ENCODE measurements at places on chromosomes 1 and 21.

DNA sequence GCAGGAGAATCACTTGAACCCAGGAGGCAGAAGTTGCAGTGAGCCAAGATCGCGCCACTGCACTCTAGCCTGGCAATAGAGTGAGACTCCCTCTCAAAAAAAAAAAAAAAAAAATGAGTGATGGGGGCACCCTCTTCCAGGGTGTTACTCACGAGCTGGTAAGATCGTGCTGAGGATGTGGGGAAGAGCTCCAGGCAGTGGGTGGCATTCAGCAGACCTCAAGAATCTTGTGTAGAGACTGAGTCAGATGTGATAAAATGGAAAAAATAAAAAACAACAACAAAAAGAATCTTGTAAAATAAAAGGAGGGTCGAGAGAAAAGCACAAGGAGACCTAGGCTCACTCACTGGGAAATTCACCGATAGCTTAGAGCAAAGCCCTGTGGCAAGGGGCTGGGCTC is 38.5 kb downstream of the EPHA2 start:
- no peak for DNase-seq

DNA sequence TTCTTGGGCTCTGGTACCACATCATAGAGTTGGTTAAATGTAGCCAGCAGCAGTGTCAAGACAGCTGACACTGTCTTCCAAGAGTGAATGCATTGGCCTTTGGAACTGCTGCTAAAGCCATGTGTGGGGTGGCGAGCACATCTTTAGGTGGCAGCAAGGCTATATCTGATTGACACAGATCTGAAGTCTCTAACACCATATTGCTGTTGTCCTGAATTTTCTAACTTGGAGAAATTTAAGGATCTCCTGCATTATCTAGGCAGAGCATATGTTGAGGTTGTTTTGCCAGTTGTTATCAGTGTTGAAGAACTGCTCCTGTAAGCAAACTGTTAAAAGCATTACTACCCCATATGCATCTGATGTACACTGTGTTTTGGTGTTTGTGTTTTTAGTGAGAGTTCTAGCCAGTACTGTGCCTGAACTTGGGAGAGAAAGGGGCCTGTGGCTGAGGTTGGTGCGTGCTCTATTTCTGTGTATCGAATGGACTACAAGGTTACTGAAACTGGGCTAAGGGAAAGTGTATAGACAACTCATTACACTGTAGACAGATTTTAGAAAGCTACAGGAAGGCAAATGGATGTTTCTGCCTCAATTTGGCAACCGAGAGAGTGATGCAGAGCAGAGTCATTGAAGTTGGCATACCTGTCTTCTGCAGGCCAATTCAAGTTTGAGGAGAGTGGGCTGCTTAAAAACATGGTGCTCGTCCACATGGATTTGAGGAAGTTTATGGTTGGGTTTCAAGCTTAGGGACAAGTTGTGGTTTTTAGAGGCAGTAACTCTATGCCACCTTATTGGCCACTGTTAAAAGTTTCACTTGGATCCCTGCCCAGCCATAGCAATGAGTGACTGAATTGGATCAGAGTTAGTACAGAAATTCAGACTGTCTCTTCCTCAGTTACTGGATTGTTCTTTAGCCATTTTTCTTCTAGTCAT is 16.9 kb downstream of the DYRK3 start:
- no peak for DNase-seq

- no peak for DNase-seq
Measured at GRCh38 chr21:35905096-35905962, 155.0 kb downstream of the SETD4 start.

DNA sequence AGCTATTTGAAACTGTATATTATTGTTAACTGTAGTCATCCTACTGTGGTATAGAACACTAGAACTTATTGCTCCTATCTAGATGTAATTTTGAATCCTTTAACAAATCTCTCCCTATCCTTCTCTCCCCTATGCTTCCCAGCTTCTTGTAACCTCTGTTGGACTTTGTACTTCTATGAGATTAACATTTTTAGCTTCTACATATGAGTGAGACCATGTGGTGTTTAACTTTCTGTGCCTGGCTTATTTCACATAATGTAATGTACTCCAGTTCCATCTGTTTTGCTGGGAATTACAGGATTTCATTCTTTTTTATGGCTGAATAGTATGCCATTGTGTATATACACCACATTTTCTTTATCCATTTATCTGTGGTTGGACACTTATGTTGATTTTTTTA is 64.5 kb upstream of the KIAA1614 start:
- DNase-seq = no peak

DNA sequence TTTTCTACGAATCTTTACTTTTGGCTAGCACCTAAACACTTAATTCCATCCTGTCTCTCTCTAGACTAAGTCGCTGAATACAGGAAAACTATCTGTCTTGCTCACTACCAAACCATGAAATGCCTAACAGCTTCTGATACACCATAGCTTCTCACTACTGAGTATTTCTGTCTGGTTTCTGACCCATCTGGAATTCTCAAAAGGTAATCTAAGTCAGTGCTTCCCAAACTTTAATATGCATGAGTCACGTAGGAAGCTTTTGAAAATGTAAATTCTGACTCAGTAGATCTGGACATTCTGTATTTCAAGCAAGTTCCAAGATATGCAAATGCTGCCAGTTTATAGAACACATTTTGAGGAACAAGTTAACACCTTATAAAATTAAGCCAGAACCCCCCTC is 9.2 kb upstream of the OVGP1 start:
- no peak for DNase-seq

- no peak for DNase-seq
Measured at GRCh38 chr1:246592695-246593094, 26.4 kb downstream of the CNST start.

DNA sequence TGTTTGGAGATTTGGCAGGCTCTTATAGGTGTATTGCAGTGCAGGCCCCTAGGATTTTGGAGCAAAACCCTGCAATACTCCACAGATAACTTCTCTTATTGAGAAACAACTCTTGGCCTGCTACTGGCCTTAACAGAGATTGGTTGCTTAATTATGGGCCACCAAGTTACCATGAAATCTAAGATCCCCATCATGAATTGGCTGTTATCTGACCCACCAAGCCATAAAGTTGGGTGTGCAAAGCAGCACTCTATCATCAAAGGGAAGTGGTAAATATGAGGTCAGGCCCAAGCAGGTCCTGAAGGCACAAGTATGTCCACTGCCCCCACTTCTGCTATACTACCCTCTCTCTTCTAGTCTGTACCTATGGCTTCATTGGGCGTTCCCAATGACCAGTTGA is 130.0 kb upstream of the TNFSF4 start:
- no peak for DNase-seq

- no peak for DNase-seq
Measured at GRCh38 chr1:101148980-101149379, 87.8 kb upstream of the S1PR1 start.

- no peak for DNase-seq
Measured at GRCh38 chr1:3409366-3410141, 44.9 kb upstream of the ARHGEF16 start.

DNA sequence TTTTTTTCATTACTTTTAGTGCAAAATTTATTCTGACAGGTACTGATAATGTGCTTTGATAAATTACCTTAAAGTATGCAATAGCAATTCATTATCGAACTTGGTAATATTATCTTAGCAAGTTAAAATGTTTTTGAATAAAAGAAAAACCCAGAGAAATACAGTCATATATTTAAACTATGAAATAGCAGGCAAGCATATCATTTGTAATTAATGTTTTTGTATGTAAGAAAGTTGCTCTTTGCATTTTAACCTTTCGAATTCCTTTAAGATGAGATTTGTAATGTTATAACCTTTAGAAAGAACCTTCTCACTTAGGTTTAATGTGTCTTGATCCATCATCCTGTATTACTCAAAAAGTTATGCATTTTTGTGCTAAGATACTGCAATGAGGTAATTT is 585.6 kb downstream of the PTBP2 start:
- DNase-seq = no peak

- DNase-seq = no peak
Measured at GRCh38 chr1:244137276-244137675, 86.2 kb downstream of the ZBTB18 start.

DNA sequence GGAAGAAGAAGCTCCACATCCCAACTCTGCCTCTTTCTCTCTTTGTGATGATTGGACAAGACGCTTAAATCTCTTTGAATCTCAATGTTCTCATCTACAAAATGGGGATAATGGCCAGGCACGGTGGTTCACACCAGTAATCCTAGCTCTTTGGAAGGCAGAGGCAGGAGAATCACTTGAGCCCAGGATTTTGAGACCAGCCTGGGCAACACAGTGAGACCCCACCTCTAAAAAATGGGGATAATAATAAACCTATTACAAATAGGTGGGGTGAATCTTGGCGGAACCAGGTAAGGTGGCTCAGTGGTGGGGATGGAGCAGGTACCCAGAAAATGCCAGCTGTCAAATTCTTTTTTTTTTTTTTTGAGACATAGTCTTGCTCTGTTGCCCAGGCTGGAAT is 29.4 kb upstream of the ARHGEF10L start:
- no peak for DNase-seq

DNA sequence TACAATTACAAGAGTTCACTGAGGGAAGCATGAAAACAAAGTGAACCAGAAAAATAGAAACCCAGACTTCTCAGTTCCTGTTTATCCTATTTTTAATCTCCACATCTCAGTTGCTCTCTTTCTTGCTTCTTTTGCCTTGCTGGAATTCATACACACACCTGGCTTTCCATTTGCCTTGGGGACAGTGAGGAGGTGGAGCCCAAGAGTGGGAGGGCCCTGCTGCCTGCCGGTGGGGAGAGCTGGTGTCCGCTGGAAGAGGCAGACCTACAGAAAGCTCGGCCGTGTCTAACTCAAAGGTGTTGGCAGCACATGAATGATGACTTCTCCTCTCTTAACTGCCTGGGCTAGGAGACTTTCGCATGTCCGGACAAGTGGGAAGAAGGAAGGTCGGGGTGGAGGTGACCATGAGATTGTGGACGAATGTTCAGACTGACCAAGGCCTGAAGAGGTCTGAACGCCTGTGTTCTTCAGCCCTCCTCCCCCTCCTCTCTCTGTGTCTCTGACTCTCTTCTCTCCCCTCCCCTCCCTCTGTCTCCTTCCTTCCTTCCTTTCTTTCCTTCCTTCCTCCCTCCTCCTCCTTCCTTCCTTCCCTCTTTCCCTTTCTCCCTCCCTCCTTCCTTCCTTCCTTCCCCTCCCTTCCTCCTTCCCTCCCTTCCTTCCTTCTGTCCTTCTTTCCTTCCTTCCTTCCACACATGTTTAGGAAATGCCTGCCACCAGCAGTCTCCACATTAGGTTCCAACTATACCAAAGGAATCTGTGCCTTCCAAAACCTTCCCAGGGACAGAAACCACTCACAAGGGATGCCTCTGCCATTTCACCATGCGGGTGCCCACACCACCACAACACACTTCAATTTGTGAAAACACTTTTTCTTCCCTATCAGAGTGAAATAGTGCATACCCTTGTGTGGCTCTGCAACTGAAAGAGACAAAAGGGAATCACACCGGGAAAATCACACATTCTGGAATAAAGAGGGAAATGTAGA is 157.3 kb upstream of the RUNX1 start:
- DNase-seq = no peak

- DNase-seq = no peak
Measured at GRCh38 chr1:46558966-46559365, 7.5 kb upstream of the KNCN start.

- no peak for DNase-seq
Measured at GRCh38 chr1:40926441-40926840, 53.1 kb upstream of the CTPS1 start.

DNA sequence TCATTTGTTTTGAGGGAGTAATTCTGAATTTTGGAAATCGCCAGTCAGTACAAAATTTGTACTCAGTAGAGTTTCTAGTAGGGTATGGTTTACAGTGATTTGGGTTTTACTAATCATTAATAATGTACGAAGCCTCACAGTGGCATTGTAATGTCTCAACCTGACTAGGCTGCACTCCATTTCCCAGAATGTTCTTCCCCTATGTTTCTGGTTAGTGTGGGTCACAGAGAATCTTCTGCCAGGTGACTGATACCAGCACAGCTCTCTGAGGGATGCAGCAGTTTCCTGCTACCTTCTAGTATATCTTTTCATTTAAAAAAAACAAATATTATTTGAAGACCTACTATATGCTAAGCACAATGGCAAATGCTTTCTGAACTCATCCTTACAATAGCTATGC is 112.9 kb downstream of the PTPN14 start:
- no peak for DNase-seq

DNA sequence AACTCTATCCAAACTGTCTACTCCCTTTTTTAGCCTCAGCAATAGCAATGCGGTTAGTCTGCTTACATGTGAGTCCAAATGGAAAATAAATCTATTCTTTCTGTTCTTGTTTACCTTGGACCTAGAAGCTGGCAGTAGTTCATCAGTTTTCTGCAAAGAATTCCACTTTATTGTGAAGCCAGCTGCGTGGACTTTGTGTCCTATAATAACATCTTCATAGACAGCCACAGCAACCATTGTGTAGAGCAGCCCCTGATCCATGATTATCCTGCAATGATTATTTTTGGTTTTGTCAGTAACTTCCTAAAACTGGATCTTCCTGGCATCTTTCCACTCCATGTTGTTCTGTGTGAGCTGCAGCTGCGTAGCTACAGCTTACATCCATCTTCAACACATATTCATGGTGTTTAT is 408.7 kb downstream of the NUF2 start:
- no peak for DNase-seq

DNA sequence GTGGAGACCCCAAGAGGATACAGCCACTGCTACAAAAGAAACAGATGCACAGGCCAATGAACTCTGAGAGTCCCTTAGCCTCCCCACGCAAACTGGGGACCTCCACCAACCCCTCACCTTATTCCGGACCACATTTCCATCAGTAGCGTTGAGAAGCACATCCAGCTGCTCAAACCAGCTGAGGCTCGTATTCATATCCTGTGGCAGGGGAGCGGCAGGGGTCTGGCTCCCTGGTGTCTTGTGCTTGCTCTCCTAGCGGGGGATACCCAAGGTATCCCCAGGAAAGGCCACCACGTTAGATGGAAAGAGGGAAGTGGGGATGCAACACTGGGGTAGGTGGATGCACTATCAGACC is 481 bp downstream of the CCDC163 start:
- DNase-seq = no peak

DNA sequence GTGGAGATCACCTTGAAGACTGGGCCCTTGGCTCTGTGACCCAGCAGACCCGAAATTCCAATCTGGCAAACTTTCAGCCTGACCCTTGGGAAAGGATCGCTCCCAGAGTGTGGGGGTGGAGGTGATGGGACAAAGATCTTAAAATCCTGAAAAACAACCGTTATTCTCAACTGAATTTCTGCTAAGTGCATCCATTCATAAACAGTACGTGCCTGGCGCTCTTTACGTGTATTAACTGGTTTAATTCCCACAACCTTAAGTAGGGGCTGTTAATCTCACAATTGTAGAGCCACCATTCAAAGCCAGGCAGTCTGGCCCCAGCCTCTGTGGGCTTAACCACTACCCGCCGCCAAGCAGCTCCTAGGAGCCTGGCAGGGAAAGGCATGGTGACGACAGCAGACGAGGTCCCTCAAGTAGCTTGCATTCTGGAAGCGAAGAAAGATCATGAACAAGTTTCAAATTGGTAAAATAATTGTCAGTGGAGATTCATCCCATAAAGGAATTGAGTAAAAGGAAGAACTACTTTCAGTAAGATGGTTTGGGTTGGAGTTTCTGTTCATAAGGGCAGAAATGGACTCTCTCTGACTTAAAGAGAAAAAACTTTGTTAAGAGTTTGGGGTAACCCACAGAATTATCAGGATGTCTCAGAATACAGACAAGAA is 11.4 kb upstream of the RGS16 start:
- no peak for DNase-seq
